Activated CD4-positive, alpha-beta T cell treated with anti-CD3 and anti-CD28 coated beads, Interleukin-2, amount 50 U/mL, for 48 hours (primary cell): ENCODE measurements at places on chromosomes 12 and 14.

- DNase-seq = no peak
These were observed 12.8 kb downstream of the TSFM start for GRCh38 chr12:57795354-57795753.

DNA sequence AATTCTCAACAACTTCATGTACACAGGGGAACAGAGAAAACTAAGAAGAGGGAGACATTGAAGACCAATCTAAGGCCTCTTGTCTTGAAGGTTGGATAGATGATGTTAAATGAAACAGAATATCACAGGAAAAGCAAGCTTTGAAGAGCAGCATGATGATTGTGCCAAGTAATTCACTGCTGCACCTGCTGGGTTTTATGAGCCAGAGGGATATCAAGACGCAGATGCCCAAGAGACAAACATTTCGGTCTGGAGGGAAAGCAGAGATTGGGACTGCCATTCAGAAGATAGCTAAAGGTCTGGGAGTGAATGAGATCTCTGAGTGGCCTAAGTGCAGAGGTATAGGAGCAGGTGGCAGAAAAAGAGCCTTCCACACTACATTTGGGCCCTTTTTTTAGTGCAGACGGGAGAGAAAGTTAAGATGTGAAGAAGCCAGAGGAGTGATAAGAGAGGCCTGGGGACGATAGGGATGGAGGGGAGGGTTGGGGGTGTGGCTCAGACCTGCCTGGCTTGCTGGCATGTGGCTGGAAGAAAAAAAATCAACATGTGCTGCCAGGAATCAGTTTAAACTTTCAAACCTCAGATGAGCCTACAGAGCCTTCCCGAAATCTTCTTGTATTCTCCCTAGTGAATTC lies 200.6 kb downstream of the AEBP2 start:
- DNase-seq = no peak

GRCh38 chr14:96095581-96096476 lies 56.7 kb downstream of the C14orf132 start:
- no peak for DNase-seq

DNA sequence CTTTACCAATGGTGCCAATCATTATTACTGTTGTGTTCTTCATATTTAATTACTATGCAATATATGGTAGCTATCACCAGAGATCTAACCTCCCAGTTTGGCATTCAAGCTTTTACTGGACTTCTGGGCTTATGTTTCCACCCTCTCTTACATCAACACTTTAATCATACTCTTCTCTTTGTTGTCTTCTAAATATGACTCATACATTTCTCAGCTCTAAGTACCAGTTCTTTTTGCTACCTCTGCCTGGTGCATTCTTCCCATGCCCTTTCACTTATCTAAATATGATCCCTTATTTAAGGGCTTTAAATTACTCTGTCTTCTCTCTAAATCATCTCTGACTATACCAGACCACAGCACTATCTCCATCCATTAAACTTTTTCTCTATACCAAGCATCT lies 246.1 kb upstream of the CCDC196 start:
- no peak for DNase-seq

DNA sequence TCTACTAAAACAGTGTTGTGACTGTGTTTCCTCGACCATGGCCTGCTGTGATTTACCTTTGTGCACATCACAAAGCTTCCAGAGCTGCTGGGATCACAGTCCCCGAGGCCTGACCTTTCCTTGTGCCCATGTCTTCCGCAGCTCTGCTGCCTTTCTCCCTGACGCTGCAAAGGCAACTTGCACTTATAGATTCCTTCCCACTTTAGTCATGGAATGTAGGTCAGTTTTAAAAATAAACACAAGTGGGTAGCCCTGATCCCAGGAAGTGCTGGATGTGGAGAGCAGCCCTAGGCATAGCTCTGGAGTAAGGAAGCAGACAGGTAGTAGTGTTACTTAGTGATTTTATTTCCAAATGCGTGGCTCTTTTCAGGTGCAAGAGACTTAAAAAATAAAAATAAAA lies 825.7 kb downstream of the AACS start:
- DNase-seq = no peak

DNA sequence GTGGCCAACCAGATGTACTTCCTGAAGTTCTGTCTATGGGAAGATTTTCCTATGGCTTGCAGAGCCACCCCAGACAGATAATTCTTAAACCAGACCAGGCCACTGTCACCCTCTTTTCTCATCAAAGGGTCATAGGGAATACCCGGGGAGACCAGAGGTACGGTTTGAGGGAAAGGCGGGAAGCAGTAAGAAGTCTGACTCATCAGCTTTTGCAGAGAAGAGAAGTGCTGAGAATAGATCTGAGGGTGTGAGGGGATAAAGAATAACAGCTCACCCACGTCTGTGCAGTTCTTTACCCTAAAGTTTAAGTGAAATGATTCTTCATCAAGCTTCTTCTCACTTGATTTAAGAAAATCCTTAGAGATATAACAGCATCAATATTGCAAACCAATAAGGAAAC lies 21.3 kb upstream of the POC1B start:
- DNase-seq = no peak

- DNase-seq = no peak
These were observed 26.2 kb downstream of the EGLN3 start for GRCh38 chr14:33924566-33925100.

DNA sequence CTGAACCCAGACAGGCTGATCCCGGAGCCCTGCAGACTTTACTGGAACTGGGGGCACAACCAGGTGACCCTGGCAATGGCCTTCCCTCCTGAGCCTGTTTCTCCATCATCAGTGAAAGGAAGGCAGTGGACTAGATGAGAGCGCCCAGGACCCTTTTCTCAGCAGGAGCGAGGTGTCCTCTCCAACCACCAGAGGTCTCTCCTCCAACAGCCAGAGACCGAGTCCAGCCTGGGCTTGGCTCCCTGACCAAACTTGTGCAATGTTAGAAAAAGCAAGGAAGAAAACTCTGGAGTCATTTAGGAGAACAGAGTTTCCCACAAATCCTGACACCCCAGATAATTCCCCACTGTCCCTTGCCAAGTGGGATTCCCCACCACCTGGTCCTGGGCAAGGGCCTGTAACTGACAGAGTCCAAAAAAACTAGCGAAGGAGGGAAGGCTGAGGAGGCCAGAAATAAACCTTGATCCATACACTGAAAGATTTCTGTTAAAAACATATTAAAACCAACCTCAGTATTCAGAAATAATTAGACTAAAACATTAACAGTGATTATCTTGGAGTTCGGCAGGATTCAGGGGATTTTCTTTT lies 9.0 kb downstream of the RPS6KL1 start:
- DNase-seq = peak; percentile 15

DNA sequence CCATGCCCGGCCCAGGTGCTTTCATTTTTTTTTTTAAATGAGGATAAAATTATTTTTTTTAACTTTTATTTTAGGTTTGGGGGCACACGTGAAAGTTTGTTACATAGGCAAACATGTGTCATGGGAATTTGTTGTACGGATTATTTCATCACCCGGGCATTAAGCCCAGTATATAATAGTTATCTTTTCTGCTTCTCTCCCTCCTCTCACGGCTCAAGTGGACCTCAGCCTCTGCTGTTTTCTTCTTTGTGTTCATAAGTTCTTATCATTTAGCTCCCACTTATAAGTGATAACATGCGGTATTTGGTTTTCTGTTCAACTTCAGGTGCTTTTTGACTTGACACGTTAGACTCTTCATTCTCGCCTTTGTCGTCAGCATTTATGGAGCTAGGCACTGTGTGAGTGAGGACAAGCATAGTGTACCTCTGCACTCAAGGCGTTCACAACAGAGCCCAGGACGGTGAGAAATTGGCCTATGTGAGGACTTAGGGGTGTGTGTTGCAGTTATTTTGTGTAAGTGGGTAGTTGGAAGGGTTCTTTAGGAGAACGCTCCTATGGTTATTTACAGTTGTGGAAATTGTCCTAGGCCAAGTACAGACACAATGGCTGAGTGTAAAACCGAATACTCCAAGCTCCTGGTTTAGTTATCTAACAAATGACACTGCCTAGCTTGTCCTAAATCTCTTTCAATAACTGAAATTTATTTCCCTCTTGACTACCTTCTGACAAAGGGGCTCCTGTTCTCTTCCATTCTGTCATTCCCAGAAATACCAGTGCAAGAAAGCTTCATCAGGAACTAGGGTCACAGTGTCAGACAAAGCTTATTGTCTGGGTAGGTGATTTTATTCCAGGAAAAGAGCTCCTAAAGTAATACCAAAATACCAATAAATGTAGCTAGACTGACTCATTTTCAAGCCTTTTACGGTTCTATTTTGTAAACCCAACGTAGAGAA lies 200.5 kb upstream of the PRICKLE1 start:
- DNase-seq = no peak

DNA sequence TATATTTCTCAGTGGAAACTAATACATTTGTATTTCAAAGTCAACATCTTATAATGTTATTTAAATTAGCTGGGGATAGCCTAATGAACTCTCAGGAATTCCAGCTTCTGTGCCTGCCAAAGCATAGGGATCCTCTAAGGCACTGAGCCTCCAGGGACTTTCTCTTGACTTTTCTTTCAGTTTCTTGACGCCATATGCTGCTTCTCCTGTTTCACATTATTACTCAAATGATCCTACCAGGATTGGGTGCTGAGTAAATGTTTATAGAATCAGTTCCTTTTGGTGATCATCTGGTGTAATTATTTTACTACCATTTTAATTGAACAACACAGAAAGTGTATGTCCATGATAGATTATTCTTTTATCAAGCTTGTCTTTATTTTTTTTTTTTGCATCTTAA lies 7.9 kb downstream of the METTL25 start:
- no peak for DNase-seq
